ENCODE measurements at places on chromosomes 1 and 21.

DNA sequence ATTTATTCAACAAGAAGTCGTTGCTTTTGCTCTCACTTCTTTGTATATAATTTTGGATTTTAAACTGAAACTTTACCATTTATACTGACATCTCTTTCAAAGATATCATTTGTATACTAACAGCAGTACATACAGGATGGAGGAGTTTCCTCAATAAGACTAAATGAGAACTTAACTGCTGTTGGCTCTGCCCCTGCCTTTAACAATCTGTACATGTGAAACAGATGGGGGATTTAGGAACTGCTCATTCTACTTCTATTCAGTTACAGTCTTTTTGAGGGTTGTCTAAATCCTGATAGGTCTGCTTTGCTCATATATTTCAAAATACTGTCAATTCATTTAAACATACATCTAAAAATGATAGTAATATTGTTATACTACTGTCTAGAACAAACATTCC lies 663.2 kb downstream of the ADGRL2 start:
- no peak for DNase-seq

GRCh38 chr21:25254491-25255174 lies 352.6 kb downstream of the MRPL39 start:
- DNase-seq: no peak

DNA sequence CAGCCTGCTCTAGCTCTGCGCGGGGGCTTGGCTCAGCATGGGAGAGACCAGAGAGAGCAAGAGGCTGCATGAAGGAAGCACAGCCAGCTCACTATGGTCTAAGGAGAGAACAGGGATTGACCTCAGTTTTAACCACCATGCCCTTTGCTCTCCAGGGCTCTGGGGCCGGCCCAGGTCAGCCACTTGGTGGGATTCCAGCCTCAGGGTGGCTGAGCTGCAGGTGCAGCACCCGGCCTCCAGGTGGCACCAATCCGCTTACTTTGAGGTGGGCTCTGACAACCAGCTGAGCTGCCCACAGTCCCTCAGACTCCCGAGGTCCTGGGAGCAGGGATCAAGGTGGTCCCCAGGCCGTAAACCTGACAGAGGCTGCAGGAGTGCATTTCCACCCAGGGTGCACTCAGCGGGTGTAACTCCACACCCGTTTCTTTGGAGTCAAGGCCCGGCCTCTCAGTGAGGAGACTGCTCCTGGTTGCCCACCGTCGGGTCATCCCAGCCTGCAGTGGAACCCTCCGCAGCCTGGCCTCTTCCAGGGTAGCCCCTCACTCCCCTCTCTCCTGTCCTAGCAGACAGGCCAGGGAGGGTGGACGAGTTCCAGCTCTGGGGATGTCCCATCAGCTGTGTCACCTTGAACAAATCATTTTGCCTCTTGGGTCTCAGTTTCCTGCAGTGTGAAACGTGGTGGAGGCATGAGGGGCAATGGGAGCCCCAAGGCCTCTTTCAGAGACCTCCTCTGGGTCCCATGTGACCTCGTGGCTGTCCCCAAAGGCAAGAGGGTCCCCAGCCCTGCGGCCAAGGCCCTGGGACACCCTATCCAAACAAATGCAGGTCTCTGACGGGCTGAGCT lies 607 bp upstream of the LGR6 start:
- DNase-seq: no peak

DNA sequence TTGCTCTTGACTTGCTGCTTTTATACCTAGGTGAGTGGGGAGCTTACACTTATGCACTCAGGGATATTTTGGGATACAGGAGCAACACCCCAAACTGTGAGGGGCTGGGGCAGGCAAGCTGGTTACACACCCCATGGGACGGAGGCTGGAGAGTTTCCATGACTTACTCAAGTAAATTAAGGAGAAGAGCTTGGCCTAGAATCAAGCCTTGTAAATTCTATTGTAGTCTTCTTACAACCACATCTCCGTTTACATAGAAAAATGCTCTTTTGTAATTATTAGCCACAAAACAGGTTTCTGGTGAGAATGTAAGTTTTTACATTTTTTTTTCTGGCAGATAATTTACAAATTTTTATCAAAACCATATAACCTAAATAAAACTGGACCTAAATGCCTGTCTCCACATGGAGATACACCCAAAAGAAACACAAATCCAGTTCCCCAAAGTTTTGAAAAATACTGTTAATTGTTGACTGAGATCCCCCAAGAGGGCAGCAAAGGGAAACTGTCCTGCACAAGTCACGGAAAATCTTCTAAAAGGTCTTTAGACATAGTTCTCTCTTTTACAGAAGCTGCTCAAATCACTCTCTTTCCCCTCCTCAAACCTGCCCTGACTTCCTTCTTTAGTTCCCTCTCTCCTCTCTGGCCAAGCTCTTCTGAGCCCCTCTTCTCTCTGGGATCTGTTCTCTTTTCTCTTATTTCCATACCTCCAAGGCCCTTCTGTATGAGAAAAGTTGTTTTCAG lies 134.0 kb downstream of the HIVEP3 start:
- DNase-seq: no peak

DNA sequence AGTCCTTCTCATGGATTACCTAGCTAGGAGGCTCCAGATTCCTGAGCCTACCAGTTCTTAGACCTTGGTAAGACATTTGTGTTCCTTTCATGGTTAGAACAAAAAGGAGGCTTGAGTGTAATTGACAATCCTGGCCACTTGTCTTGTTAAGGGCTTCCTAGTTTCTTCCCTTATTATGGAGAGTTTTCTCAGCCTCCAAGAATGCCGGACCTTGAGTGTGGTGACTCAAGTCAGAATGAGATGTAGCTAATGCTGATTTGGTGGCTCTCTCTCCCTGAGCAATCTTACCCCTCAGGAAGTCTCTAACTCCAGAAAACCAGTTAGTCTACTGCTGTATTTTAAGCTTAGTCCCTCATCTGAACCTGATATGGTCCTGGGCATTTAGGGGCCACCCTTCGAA lies 14.3 kb downstream of the CHI3L2 start:
- no peak for DNase-seq

GRCh38 chr1:201505503-201505890 lies 1.4 kb downstream of the CSRP1 start:
- DNase-seq: no peak

GRCh38 chr1:194512957-194513356 lies 1326.5 kb upstream of the B3GALT2 start:
- no peak for DNase-seq

GRCh38 chr1:100076319-100076718 lies 56.4 kb downstream of the SASS6 start:
- DNase-seq: no peak

GRCh38 chr1:15621975-15622374 lies 4.7 kb downstream of the DDI2 start:
- no peak for DNase-seq

DNA sequence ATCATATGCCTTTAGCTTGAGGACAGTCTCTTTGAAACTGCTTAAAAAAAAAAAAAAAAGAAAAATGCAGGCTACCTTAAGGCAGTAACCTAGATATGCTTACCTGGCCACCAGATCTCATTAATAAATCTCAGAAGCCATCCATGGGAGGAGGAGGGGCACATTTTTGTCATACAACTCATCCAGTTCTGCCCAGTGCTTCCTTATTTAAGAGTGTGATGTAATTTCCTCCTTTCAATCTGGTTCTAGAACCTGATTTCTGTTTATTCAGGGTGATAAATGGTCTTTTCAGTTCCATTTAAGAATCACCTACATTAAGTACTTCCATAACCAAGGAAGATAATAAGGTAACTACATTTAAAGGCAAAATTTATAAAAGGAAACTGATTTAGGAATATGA lies 6.1 kb downstream of the ERRFI1 start:
- no peak for DNase-seq

- DNase-seq: no peak
Observed at GRCh38 chr1:2025491-2025981, 6.4 kb downstream of the GABRD start.

GRCh38 chr1:108745980-108746381 lies 493 bp upstream of the STXBP3 start:
- DNase-seq: no peak

DNA sequence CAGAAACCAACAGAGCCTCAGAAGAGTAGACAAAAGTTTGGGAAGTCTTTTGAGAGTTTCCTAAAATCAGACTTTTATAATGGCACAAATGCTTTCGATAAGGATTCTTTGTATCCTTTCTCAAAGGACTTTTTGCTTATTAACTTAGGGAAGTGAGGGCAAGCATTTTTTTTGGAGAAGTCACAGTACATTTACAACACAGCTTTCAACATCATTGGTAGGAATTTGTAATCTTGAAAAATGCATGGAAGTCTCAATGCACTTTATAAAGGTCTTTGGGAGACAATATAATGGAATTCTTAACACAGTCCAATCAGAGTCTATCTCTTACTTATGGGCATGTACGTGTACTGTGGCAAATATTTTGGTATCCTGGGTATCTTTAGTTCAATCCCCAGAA lies 325.8 kb upstream of the NR5A2 start:
- no peak for DNase-seq

- no peak for DNase-seq
Observed at GRCh38 chr1:243477731-243478290, 222.0 kb downstream of the SDCCAG8 start.

GRCh38 chr21:43192501-43193081 lies 23.8 kb downstream of the CRYAA start:
- no peak for DNase-seq

GRCh38 chr1:24289937-24290595 lies 29.1 kb upstream of the GRHL3 start:
- DNase-seq: peak; percentile 85

- no peak for DNase-seq
Observed at GRCh38 chr1:7639435-7640131, 131.5 kb upstream of the VAMP3 start.

- DNase-seq: no peak
Observed at GRCh38 chr1:208343226-208343625, 99.0 kb upstream of the PLXNA2 start.

DNA sequence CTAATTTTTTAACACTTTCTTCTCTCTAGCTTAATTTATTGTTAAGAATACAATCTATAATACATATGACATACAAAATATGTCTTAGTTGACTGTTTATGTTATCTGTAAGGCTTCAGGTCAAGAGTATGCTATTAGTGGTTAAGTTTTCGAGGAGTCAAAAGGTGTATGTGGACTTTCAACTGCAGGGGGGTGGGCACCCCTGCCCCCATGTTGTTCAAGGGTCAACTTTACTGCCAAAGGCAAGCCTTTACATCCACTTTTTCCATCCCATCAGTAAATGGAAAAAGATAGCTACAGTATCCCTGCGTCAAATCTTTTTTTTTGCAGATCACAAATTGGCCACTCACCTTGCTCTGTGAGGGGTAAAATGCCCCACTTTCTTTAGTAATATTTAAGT lies 6.3 kb downstream of the METTL18 start:
- no peak for DNase-seq

DNA sequence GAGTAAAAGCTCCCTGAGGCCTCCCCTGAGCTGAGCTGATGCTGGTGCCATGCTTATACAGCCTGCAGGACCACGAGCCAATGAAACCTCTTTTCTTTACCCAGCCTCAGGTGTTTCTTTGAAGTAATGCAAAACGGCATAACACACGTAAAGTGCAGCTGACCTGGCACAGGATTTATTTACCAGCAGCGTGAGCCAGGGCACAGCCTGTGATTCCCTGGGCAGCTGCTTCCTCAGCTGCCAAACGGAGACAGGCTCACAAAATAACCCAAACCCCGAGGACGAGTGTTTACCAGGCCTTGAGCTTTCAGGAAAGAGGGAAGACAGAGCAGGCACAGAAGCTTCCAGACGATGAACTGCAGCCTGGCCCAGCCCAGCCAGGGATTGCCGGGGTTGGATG lies 120.6 kb upstream of the ARHGEF16 start:
- DNase-seq: no peak

- no peak for DNase-seq
Observed at GRCh38 chr1:19825298-19825697, 10.2 kb upstream of the RNF186 start.

DNA sequence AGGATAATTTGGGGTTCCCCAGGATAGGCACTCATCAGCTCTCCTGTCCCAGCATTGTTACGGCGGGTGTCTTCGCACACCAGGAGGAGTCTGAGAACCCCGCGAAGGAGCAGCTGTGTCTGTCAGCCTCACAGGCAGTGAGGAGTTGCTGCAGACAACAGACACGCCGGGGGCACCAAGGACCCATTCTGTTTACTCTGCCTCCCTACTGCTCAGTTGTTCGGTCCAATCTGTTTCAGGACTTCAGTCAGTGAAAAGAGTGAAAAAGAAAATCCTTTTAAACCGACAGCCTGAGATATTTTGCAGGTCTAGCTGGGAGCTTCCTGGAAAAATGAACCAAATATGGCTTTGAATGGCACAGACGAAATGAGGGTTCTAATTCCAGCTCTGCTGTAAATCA lies 288.4 kb downstream of the OMA1 start:
- no peak for DNase-seq

GRCh38 chr1:203629016-203629506 lies 2.4 kb downstream of the ATP2B4 start:
- no peak for DNase-seq

DNA sequence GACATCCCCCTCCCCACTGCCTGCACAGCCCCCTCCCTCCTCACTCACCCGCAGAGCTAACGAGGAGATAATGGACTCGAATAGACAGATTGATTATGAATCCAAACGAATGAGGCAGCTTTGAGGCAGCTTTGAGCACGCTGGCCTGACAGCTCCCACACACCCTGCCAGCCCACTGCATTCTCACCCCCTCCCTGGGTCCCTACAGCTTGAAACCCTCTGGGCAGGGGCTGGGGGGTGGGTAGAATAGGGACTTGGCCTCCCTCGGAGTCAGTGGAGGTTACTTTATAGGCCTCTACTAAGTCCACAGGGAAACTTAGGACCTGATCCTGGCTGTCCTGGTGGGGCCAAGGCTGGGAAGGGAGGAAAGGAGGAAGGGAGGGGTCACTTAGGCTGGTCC lies 1.9 kb downstream of the NTRK1 start:
- no peak for DNase-seq

DNA sequence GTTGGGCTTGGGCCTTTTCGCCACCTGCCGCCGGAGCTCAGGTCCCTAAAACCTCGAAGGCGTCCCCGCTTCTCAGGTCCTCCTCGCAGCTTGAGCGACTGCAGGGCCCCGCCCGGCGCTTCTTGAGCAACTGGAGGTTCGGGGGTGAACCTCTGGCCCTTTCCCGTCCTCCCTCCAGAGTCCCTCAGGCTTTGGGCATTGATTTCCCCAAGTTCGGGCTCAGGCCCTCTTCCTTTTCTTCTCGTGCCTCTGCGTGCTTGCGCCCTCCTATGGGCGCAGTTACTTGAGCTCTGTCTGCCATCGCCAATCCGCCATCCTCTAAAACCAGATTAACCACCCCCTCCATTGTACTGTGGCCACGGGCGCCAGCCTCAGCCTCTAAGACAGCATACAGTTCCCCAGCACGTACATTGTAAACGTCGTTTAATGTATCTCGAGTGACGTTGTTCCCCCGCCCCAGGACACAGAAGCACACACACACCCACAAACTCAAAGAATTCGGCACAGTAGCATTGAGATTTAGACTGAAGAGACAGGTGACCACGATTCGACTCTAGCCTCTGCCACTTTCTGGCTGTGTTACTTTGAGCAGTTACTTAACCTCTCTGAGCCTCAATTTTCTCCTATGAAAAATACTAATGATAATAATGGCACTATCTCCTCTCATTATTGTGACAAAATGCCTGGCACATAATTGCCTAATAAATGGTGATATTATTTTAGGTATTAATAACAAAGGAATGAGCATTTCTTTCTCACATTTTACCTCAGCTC lies 22.6 kb downstream of the BTG2 start:
- peak; percentile 79 for DNase-seq

- no peak for DNase-seq
Observed at GRCh38 chr1:185338719-185339622, 21.9 kb upstream of the IVNS1ABP start.
